NB4 (cell line): ENCODE measurements at places on chromosomes 7 and 10.

- no peak for DNase-seq
Measured at GRCh38 chr7:14521183-14521582, 381.4 kb downstream of the DGKB start.

GRCh38 chr10:26911811-26912461, 51.2 kb upstream of the ABI1 start:
- no peak for DNase-seq

GRCh38 chr10:71366690-71367089, 30.0 kb upstream of the CDH23 start:
- no peak for DNase-seq

- DNase-seq, result no peak
Measured at GRCh38 chr10:126889421-126889820, 15.8 kb upstream of the DOCK1 start.

DNA sequence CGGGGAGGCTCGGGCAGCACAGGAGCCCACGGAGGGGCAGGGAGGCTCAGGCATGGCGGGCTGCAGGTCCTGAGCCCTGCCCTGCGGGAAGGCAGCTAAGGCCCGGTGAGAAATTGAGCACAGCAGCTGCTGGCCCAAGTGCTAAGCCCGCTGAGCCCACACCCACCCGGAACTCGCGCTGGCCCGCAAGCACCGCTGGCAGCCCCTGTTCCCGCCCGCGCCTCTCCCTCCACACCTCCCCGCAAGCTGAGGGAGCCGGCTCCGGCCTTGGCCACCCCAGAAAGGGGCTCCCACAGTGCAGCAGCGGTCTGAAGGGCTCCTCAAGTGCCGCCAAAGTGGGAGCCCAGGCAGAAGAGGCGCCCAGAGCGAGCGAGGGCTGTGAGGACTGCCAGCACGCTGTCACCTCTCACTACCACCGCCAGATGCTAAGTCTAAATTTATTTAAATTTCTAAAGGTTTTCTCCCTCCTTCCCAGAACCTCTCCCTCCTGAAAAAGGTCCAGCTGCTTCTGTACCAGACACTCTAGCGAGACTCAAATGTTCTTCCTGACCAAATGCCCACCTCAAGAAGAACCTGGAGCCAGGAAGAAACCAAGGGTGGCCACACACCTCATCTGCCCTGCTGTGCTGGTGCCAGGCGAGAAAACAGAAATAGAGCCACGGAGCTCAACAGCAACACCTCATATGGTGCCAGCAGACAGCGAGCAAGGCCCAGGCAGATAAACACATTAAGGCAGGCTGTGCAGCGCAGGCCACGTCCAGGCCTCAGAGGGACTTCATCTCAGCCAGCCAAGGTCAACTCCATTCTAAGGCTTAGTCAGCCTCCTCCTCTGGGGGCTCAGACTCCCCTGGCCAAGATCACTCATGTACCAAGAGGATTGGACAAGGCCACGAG, 47.0 kb downstream of the KCNMA1 start:
- DNase-seq, result no peak

GRCh38 chr10:4051011-4051640, 266.1 kb upstream of the KLF6 start:
- DNase-seq, result peak; percentile 37

DNA sequence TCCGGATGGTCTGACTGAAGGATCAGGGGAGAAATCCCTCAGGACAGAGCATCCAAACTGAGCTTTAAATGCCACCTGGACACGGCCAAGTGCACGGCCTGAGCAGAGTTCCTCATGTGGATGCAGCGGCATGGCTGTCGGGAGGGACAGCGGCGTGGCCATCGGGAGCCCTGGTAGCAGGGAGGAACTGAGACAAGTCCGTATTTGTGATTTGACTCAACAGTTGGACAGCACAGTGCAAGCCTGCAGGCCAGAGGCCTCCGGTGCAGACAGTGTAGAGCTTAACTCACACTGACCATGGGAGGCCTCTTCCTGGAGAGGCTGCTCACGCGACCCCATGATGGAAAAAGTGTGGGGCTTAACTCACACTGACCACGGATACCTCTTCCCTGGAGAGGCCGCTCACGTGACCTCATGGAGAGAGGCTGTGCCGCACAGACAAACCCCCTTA, 207.4 kb downstream of the DIP2C start:
- DNase-seq, result no peak

- no peak for DNase-seq
Measured at GRCh38 chr7:134996097-134996550, 9.8 kb downstream of the AGBL3 start.

DNA sequence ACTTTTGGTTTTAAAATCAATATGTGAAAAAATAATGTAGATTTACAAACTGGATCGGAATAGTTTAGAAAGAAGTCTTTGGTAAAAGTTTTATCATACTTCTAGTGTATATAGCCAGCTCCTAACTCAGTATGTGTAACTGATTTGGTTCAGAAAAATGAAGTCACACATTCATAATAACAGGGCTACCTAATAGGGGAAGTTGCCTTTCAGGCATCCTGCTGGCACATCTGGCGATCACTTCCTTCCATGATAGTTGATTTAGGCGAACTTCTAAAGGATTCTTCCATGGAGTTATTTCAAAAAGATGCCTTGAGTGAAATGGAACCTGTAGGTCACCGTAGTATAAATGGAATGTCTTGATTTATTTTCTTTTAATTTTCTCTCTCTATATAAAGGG, 69.1 kb downstream of the SHH start:
- no peak for DNase-seq

- no peak for DNase-seq
Measured at GRCh38 chr7:90250601-90251303, 5.8 kb downstream of the CFAP69 start.

DNA sequence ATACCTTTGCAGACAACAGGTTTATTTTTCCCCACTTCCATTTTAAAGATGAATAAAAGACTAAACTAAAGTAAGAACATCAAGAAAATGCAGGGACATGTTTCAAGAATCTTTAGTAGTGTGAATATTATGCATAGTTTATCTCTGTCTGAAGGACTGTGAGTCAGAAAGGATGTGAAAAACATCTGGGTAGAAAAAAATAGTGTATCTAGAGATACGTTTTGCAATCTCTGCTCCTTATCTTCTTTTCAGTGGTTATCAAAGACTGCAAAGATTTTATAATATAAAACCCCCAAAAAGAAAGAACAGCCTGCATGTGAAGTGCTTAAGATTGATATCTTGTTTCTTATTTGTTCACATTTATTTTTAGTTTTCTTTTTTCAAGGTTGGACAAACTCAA, 101.9 kb upstream of the ARHGAP21 start:
- DNase-seq, result no peak

GRCh38 chr10:75399461-75400162, 2.0 kb downstream of the ZNF503 start:
- DNase-seq, result peak; percentile 87

GRCh38 chr10:90857635-90858460, at the start of gene HTR7:
Gene HTR7 (minus strand): TSS chr10:90858039. CDS start chr10:90857671, 368 bp downstream.
- peak; percentile 69 for DNase-seq

DNA sequence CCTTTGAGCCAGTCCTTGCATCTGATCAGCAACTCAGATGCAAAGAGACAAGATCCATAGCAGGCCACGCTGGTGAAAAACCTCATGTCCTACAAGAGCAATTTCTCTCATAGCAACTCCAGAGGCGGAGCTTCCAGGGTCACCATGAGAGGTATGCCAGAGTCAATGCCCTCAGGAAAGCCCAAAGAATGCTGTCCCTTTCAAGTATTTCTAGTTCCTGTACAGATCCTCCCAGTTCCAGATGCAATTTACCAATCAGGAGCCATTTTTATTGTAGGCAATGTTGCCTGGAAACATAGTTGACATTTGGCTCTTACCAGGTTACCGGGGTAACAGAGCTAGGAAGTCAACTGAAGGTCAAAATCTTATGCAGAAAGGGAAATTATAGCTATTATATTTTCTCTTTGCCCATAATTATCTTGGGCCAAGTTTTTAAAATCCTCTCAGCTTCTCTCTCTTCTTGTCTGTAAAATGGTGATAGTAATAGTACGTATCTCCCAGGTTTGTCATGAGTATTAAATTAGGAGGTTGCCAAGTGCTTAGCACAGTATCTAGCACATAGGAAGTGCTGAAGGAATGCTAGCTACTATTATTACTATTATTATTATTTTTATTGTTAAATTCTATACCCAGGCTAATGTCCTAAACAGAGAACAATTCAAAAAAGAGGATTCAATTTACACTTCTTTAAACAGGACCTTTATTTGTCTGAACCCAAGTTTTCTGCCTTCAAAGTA, 46.3 kb upstream of the TM9SF3 start:
- no peak for DNase-seq

GRCh38 chr10:86536294-86536861, 14.8 kb upstream of the WAPL start:
- DNase-seq, result no peak

DNA sequence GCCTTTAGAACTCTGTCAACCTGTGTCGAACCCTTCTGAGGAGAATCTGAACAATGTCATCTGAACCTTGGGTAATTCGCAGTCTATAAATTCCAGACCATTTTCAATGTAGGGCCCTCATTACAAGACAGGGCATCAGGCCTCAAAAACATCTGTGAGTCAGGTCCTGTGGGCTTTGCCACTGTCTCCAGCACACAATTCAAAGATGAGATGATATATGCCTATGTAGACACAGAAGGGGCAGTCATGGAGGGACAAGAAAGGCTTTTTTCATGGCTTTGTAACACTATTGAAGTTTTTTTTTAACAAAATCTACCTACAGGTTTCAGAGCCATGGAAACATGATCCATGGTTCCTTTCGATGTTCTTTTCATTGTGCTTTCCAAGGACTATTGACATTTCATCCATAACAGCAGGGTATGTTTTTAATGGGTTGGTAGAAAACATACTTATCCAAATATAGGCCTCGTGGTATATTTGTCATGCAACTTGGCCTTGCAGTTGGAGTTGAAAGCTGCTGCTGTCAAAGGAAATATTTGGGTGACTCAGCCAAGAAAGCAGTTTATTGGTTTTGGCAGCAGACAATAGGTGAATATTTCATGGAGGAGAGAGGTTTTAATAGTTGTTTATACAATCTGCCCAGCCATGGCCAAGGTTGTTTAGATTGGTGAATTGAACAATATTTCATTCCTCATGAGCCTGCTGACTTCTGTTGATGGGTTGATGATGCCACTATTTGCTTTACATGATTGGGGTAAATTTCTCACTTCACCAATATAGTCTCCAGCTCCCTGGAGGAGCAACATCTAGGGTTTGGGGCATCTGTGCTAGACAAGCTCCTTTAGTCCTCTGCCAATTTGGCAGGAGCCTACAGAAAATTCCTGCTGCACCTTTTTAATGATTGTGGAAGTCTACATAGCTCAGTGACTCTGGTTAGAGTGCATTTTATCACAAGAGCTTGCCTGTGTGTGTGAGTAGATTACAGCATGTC, 158.4 kb upstream of the TMEM72 start:
- no peak for DNase-seq

DNA sequence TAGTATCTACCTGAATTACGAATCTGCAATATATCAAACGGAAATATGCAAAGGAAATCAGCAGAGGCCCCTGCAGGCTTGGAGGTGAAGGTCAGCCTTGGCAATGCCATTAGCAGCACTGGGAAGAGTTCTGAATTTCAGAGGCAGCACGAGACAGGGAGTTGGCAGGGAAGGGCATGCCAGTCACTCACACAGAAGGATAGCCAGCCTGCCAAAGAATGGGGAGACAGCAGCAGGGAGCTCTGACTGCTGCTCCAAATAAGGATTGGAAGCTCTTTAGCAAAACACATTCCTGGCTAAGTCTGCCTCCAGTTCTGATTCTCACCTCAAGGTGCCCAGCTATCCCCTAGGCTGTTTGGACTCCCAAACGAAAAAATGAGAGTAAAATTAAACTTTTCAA, 188.0 kb downstream of the PDE1C start:
- no peak for DNase-seq

GRCh38 chr7:142689439-142690120, 59.7 kb upstream of the PRSS1 start:
- peak; percentile 11 for DNase-seq

DNA sequence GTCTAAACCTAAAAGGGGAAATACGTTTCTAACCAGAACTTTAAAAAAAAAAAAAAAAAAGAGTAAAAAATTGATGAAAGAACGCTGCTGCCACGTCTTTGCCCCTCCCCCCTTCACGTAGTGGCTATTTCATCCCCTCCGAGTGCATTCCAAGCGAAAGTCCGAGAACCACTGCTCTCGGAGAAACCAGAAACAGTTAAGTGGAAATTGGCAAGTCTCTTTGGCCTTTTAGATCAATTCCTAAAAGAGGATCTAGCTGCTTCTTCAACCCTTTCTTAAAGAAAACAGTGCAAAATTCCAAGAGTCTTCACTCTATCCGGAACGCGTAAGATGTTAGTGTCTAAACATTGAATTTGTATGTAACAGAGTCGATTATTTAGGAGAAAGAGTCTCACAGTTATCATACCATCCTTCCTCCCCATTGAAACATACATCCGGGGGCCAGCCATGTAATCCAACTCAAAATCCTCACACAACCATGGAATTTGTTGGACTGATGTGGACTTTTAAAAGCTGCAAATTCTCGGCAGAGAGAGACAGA, 1.1 kb downstream of the P4HA1 start:
- peak; percentile 74 for DNase-seq

DNA sequence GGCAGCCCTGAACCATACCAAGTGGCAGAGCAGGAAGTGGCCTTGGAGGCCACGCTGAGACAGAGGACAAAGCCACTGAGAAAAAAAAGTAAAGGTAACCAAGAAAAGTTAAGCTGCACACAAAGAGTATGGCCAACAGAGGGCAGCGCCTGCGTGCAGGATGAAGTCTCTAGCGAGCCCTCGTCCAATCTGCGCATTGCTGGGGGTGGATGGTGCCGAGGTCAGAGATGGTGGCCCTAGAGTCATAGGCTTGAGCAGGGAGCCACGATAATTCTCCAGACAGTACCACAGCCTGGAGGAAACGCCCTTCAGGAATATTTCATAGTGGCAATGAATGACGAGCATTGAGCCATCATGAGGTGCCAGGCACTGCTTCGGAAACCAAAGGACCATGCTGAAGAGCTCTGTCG, 9.7 kb downstream of the ATP6V0E2 start:
- DNase-seq, result peak; percentile 82

- DNase-seq, result no peak
Measured at GRCh38 chr10:15829495-15829894, 30.8 kb downstream of the MINDY3 start.

GRCh38 chr7:151195616-151196450, 8.8 kb upstream of the ASB10 start:
- DNase-seq, result no peak

GRCh38 chr10:123537188-123537961, 128.8 kb upstream of the GPR26 start:
- DNase-seq, result no peak

DNA sequence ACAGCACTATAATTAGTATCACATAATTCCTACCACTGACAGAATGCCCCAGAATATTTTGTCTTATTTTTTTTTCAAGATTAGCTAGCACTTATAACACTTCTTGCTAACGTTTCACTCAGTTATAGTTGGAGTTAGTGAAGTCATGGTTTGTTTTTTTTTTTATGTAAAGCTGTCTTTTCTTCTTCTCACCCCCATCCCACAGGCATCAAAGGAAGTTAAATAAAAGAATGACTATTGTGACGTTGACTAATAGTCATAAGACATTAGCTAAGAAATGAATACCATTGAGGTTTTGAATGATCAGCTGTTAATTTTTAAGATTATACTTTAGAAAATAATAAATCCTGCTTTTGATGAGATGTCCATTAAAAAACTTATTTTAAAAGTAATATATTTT, 498.3 kb downstream of the GFRA1 start:
- DNase-seq, result no peak
